ENCODE measurements at places on chromosomes 12 and 14. TPM values are rescaled to one million over a fixed set of nuclear protein-coding genes. Genes with fewer than 3 reads are reported as not detected.
A peak's percentile ranks its signal among the peaks of the same experiment; 100 is the strongest.

The KLRB1 gene
- total RNA-seq: 0.66 TPM

The CRIP1 gene
- total RNA-seq: 24.1 TPM

DNA sequence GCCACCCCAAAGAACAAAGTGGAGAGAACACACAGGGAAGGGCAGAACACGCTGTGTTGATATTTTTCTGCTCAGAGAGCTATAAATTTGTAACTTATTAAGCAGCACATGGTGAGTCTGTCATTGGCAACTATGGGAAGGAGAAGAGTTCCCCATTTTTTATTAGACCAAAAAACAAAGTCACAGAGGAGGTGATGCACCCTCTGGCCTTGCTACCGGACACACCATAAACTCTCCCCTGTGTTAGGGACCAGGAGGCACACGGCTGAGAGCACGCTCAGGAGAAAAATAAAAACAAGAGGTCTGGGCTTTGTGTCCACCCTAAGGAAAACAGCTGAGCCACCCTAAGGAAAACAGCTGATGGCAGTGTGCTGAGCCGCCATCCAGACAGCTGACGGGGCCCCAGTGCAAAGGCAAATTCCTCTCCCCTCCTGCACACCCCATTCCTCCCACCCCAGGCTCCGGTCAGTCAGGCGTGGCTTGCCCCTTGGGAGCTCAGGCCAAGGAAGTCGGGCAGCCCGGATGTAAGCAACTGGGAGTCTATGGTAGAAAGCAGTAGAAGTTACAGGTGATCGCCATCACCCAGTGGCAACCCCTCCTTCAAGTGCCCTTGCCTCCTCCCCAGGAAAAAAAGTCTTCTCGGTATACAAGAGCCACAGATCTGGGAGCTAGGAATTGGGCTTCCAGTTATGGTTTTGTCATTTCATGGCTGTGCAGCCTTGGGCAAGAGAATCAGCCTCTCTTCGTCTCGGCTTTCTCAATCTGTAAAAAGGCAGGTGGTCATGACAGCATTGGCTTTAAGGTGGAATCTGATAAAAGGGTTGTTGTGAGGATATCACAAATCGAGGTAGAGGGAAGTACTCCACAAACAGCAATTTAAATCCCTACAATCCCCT is 2.4 kb downstream of the PXN start:
- DNase-seq: no peak
- peak overlapping the region; percentile 96 for H3K4me3 ChIP-seq
- H3K27me3 ChIP-seq: no peaks in the 10 kb centered on the region
- no peaks in the 10 kb centered on the region for H3K36me3 ChIP-seq
- peaks cover 11% of the 10 kb centered on the region for H3K4me1 ChIP-seq

- peaks cover 3% of the 10 kb centered on the region for H3K36me3 ChIP-seq
- H3K27ac ChIP-seq: no peak overlapping the region
Observed at GRCh38 chr12:125105600-125105999, 40.4 kb downstream of the AACS start.

DNA sequence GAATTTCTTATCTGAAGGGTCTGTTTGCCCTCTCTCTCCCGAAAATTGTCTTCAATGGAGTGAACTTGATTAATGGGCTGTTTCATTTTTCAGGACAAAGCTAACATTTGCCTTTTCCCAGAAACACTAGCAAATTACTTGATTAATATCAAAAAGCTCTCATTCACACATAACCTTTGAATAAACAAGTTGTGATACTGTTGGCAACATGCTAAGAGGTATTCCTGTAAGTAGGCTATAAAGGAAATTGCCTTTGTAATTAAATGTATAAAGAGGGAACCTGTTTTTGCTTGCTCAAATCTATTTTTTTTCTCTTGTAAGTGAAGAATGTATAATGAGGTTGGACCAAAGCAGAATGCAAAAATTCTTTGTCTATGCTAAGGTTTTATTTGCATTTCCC is 457.2 kb downstream of the TMTC2 start:
- H3K27ac ChIP-seq: no peak overlapping the region
- no peak for DNase-seq
- H3K4me1 ChIP-seq: no peaks in the 10 kb centered on the region

DNA sequence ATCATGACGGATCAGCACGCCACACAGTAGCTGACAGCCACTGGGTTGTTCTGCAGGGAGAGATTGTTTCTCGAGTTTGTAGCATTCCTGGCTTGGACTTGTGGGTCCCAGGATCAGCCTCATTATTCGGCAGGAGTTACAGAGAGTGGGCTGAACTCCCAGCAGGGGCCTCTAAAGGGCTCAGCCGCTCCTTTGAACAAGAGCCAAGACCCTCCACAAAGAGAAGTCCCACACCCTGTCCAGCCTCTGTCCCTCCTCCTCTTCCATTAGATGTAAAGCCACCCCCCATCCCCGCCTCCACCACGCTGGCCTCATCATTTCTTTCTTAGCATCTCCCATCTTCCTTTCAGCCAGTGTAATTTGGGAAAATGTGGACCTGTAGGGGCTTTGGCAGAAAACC is 96.7 kb upstream of the HSPB8 start:
- H3K36me3 ChIP-seq: no peaks in the 10 kb centered on the region
- H3K4me1 ChIP-seq: no peaks in the 10 kb centered on the region
- H3K27ac ChIP-seq: no peak overlapping the region
- H3K27me3 ChIP-seq: no peaks in the 10 kb centered on the region
- no peak overlapping the region for H3K4me3 ChIP-seq

Data from breast epithelium (tissue), 4 donors.